Mesendoderm (in vitro differentiated cells): ENCODE measurements at places on chromosomes 1 and 21.

GRCh38 chr1:228721407-228721806, 13.9 kb upstream of the RHOU start:
- no peak for DNase-seq

DNA sequence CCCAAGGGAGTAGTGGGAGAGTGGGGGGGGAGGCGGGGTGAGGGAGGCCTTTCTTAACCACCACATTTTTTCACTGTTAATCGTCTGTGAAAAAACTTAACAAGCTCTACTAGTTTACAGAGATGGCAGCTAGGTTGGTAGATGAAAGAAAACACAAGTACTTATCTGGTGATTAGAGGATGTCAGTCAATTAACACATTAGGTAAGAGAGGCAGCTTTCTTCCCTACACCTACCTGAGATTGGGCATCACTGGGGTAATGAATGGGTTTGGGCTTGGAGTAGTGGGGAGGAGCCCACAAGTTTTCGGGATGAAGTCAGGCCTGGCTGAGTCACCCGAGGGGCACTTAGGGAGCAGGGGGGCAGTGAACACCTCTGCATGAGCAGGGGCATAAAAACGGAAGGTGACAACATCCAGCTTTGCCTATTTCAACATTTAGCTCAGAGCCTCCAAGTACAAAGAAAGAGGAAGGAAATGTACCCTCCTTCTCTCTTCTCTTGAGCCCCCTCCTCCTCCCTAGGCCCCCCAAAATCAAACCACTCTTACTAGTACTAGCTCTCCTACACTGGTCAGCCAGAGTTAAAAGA, 2.5 kb downstream of the LBR start:
- peak; percentile 96 for DNase-seq

DNA sequence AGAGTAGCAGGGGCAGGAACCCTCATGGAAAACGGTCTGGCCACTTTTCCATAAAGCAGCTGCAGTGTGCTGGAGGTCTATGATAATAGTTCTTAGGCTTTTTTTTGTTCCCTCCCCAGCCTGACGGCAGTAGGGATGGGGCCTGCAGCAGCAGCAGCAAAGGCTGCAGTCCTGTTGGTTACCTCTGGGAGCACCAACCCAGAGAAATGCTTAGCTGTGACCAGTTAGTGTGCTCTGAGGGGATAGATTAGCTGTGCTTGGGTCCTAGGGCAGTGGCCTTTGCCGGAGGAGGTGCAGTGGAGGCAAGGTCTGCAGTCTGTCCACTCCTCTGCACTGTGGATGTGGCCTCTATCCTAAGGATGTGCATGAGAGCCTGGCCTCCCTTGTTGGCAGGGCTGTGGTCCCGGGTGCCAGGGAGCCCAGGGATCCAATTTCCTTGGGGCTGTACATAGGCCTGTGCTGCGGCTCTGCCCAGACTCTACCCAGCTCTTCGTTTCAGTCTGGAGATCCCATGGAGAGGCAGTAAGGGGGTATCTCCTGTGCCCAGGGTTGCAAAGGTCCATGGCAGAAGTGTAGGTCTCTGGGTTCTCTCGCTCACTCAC, 322.7 kb downstream of the PTBP2 start:
- peak; percentile 18 for DNase-seq

DNA sequence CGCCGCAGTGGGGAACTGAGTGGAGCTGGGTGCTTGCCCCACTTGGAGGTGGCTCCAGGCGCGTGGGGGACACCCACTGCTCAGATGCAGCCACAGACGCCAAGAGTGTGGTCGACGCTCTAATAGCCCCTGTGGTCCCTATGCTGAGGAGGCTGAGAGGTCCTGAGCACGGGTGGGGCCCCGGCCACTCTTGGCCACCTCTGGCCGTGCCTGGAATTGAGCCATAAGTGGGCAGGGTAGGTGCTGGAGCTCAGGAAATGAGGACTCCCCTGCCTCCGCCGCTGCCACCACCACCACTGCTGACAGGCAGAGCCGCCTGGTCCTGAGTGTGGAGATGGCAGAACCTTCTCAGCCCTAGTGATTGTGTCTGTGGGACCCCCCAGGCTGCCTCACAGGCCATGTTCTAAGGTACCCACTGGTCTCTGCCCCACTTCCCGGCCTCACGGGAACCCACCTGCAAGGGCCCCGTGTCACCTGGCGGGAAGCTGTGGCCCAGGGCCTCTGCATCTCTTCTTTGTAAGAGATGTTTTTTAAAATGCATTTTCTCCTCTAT, 34.6 kb upstream of the DIP2A start:
- DNase-seq = peak; percentile 18

DNA sequence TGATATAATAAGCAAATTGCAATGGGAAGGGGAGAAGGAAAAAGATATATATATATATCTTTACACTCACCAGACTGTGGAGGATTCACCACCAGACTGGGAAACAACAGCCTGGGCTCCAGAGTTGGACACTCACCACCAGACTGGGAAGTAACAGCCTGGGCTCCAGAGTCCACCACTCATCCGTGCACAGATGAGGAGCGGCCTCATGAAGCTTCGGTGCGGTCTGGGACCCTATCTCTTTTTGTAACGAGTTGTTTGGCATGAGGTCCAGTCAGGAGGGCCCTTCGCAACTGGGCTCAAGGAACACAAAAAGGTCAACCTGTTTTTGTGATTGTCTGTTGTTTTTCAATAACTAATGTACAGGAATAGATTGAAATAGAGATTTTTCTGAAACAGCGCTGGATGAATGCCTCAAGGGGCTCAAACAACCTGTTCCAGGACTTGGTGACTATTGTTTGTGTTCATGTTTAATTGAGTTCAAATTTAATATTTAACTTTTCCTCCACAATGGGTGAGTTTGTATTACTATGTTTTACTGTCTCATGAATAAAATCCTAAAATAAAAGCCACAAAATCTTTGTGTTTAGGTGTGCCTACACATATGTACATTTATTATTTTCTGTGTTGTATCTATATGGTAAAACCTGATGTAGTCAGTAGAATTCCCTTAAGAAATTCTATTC, 40.1 kb downstream of the S100A10 start:
- no peak for DNase-seq

DNA sequence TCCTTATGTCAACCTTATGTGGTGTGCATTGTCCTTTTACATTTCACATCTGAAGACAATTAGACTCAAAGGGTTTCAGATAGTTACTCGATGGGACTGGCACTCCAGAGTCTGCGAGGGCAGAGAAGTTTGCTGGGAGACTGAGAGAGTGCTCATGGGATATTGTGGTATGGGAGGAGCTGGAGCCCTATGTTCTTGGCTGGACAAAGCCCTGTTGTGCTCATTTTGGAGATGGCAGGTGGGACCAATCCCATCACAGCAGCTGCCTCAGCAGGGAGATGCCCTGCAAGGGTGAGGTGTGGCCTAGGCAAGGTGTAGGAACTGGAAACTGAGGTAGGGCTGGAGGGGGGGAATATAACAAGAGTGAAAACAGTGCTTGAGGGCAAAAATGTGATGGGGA, 43.5 kb upstream of the CRNN start:
- DNase-seq = no peak

GRCh38 chr1:153790966-153791647, 15.9 kb downstream of the SLC27A3 start:
- no peak for DNase-seq
